ENCODE measurements at places on chromosomes 3 and 15.

- no peak for DNase-seq
Observed at GRCh38 chr15:99102332-99103235, 2.3 kb upstream of the SYNM start.

GRCh38 chr3:35383216-35383615 lies 256.1 kb upstream of the ARPP21 start:
- DNase-seq: no peak

DNA sequence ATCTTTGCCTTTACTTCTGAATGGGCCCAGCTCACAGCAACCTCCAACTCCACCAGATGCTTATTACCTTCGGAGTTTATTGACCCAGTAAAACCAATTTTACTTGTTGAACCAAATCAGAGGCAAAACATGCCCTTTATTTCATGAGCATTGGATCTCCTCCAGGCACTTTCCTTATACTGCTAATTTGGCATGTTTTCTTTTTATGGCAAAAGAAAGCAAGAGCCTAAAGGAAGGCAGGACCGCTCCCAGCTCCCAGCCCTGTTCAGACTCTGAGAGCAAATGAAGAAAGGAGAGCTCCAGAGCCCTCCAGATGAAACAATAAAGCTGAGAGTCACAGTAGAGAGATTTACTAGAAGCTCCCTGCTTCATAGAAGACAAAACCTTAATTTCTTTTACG lies 81.5 kb upstream of the NR2E3 start:
- DNase-seq: no peak

DNA sequence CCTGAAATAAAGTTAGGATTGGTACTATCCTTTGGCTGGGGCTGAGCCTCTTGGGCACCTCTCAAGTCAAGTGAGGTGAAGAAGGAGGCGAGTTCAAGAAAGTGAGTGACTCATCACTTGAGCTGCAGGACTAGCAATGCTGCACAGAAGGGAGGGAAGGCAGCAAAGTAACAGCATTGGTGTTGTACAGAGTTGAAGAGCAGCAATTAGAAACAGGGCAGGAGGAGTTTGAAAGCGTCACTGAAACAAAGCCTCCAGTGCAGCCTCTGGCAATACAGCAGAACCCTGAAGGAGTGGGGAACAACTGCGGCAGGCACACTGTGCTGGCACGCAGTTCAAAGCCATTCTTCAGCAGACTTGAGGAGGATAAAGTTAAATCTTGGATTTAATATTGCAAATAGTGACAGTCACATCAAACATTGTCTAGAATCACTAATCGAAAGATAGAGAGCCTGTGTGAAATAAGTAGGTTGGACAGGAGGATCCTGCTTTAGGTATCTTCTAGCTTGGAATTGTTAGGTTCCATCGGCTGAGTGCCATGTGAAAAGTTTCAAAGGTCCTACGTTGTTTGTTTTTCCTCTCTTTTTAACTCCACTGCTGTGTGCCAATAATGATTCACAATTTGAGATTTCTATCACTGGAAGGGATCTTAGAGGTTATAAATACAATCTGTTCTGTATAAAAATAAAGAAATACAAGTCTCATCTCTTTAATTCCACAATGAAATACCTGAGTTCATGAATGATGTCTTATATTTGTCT lies 479.8 kb downstream of the NAALADL2 start:
- DNase-seq: peak; percentile 82

DNA sequence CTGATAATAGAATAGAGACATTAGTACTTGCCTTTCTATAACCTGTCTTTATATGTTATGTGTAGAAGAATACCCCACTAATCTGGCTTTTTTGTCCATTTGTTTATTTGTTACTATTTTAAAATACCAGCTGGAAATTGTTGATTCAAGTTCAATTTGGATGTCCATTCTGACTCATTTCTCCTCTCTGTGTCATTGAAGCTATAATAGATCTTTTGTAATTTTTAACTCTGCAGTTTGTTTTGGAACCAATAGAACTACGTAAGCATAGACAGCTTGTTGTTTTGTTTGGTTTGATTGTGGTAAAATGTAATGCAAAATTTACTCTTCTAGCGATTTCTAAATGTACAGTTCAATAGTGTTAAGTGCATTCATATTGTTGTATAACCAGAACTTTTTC lies 390.4 kb downstream of the ZIC1 start:
- peak; percentile 8 for DNase-seq

DNA sequence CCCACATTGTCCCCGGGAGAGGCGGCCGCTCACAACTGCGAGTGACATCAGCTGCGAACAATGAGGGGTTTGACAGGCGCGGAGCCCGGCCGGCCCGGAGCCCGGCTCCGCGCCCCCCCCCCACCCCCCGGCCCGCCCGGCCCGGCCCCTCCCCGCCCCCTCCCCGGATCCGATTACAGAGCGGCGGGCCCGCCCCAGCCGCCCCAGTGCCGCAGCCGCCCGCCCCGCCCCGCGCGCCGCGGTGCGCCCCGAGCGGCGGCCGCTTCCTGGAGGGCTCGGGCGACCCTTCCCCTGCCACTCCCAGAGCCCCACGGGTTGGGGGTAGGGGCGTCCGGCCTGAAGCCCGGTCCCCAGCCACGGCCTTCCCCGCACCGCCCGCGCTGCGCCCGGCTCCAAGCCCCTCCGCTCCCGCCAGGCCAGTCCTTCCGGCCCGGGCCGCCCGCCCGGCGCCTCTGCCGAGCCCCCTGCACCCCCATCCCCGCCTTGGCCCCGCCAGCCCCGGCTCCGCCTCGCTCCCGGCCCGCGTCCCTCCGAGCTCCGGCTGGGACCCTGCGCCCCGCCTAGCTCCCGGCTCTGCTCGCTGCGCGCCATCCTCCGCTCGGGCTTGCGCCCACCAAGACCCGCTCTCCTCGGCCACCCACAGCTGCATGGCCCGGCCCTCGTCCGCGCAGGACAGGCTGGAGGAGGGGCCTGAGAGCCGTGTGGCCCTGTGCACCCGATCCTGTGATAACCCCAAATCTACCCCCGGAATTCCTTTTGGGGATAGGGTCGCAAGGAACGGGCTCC lies at the start of gene PCBP4:
PCBP4 (minus strand) TSS at position 71 of the 786 bp plus-strand sequence. CDS start 6,214 bp downstream, outside the sequence.
- no peak for DNase-seq

DNA sequence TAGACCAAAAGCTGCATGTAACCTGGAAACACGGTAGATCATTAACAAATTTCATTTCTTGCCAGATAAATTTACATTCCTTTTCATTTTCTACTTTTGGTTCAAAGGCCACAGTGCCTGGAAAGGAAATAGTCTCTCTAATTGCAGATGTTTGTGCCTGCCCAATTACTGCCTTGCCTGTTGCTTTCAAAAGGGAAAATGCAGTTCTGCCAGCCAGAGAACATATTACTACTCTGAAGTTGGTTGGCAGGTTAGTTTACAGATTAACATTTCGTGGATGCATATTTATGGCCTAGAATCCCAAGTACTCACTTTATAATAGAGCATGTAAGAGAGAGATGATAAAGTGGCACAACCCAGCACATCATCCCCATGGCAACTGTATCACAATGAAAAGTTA lies 124.3 kb upstream of the LRRC3B start:
- DNase-seq: no peak

DNA sequence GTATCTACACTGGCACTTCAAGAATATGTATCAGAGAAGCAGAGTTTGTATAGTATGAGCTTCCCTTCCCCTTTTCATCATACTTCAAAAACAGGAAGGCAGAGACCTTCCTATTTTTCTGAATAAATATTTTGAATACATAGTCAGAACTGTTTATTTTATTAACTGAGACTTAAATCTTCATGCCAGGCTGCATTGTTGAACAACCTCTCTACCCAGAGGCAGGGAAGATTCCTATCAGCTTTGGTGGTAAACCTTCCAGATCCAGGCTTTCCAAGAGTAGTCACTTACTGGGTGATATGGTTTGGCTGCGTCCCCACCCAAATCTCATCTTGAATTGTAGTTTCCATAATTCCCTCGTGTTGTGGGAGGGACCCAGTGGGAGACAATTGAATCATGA lies 217.4 kb upstream of the ATP11B start:
- no peak for DNase-seq

GRCh38 chr3:139481116-139481515 lies 4.8 kb upstream of the RBP2 start:
- DNase-seq: no peak

GRCh38 chr3:195183071-195183776 lies 87.7 kb downstream of the XXYLT1 start:
- no peak for DNase-seq

GRCh38 chr15:96121086-96121920 lies 209.2 kb upstream of the NR2F2 start:
- DNase-seq: peak; percentile 80

GRCh38 chr3:142580061-142580423 lies 1.5 kb upstream of the ATR start:
- no peak for DNase-seq

- no peak for DNase-seq
Observed at GRCh38 chr3:189718215-189718614, 87.0 kb downstream of the TP63 start.

- DNase-seq: no peak
Observed at GRCh38 chr3:157922614-157923013, 183.6 kb downstream of the SHOX2 start.

DNA sequence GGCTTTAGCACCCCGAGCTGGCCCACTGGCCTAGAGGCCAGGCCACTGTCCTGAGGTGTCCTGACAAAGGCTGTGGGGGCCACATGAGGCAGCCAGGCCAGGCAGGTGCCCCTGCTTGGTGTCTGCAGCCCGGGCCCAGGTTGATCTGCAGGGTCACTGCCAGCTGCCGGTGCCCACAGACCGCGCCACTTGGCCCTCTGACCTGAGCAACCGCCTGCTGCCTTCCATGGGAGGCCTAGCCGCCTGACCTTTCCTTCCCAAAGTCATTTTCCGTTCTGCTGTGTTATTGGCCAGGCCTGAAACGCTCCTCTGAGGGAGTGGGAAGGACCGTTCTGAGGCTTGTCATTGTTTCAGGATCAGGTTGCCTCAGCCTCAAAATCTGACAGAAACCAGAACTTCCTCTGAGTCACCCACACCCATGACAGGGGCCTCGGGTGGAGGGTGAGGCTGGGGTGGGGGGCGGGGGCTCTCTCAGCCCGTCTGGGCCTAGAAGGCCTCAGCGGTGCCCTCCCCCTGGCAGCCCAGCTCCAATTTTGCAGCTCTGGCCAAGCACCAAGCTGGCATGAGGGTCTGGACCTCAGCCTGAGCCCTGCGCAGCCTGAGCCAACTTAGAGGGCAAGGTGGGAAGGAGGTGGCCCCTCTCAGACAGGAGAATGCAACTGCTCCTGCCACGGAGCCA lies 140.7 kb upstream of the MEF2A start:
- peak; percentile 83 for DNase-seq

DNA sequence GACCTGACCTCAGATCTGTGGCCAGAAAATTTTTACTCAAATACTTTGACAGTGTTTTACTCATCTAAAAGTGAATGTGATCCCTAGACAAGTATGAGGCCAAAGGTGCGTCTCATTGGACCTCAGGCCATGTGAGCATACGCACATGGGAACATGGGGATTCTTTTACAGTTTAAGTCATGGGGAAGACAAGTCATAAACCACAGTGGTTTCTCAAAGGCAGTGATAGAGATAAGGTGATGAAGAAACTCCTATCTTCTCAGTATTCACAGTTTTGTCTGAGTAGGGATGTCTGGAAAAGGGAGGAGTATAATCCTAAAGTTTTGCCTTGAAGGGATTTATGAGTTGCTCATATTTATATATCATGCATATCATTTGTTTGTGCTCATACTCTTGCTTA lies 173.8 kb downstream of the FNDC3B start:
- DNase-seq: peak; percentile 91

DNA sequence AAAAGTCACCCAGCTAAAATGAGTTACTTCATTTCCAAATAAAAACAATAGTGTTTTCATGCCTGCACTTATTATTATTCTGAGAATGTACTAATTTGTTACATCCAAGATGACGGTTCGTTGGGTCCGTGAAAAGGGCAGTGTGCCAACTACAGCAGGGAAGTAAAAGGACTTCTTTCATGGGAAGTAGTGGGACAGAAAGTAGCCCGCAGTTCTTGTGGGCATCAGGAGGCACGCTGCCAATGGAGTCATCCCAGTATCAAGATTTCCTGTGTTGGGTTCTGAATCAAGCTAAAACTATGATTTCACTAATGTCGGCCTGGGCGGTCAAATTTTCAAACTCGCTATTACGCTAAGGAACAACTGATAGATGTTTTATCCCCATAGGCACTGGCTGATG lies 254.5 kb upstream of the SOX2 start:
- DNase-seq: no peak

GRCh38 chr3:46367811-46368210 lies 2.9 kb upstream of the CCR5 start:
- DNase-seq: no peak

- peak; percentile 82 for DNase-seq
Observed at GRCh38 chr3:102124282-102124681, 275.0 kb downstream of the NFKBIZ start.

DNA sequence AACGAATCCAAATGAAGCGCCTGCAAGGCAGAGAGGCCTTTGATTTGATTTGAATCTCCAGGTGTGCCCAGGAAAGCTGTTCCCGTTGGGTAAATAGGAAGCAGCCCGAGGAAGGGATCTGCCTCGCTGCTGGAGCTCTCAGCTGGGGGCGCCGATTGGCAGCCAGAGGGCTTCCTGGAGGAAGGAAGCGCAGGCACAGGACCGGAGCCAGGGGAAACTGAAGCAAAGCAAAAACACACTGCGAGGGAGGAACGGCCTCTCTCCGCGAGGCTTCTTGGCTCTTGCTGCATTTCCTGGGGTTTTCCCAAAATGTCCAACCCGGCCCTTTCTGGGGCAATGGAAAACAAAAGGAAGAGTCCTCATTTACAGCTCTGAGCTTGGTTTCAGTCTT lies 80.3 kb downstream of the TMEM266 start:
- DNase-seq: no peak

DNA sequence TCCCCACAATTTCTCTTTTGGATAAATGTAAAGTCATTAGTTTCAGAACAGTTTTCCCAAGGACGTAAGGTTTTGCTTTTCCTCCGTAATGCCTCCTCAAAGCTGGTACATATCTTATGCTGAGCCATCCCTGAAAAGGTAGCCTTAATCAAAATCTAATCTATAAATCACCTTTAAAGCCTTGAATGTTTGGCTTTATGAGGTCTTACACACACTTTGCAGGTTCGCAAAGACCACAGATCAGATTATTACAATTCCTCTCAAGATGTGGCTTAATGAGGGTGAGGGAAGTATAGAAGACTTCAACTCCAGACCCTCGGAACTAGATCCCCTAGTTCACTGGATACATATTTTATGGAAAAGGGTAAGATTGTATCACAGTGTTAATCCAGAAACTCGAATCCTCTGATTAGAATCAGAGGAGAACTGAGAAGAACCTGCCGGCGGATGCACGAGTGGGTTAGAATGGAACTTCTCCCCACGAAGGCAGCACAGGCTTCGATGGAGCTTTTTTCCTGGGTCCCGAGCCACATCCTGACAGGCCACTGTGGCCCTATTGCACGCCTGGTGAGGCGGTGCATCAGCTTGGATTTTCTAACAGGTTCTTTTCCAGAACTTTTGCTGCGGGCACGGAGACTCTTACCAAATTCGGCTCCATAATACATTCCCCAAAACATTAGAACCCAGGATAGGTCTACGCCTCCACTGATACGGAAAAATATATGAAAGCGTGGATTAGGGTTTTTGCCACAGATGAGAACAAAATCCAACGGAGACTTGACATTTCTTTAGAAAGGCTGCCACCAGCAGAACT lies 1.2 kb downstream of the CTXND1 start:
- DNase-seq: no peak

All from choroid plexus epithelial cell (primary cell).